ENCODE measurements at places on chromosomes 16 and 17. TPM values are rescaled to one million over a fixed set of nuclear protein-coding genes. Genes with fewer than 3 reads are reported as not detected.

KRTAP9-4 gene
- not detected for total RNA-seq

DNA sequence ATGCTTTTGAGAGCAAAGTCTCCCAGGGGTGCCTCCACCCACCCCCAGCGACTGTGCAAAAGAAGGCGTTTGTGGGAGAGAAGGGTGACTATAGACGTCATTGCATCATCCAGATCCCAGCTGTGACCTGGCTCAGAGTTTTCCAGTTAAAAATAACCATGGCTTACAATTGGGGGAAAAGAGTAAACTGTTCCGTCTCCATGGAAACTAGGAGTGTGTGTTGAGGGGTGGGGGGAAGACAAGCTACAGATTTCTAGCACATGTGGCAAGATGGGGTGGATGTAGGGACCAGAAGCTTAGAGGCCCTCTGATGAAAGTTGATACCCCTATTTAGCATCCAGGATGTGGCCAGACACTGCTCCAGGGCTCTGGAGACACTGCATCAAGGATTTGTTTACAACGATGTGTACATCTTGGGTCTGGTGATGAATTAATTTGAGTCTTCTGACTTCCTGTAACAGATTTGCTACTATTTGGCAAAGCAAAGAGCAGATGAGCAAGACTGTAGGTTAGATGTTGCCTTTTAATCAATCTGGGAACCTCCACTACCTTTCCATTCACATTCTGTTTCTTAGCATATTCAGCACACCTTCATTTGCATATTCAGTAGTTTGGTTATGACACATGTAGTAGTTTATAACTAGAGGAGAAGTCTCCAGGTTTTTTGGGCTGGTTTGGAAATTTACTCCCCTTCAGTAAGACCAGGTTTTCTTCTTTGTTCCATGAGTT, 6.2 kb upstream of the DUSP14 start:
- peaks cover 32% of the 10 kb centered on the region for H3K4me1 ChIP-seq
- no peak overlapping the region for H3K4me3 ChIP-seq
- DNase-seq = no peak
- H3K27me3 ChIP-seq = no peaks in the 10 kb centered on the region

GRCh38 chr17:60303406-60304099, 88.4 kb downstream of the USP32 start:
- H3K36me3 ChIP-seq = peaks cover 22% of the 10 kb centered on the region
- H3K4me1 ChIP-seq = no peaks in the 10 kb centered on the region
- H3K27me3 ChIP-seq = no peaks in the 10 kb centered on the region
- no peak for DNase-seq

SDR42E2 gene
- 0.09 TPM for total RNA-seq

ZP2 gene
- total RNA-seq = not detected

Measured in mesothelial cell of epicardium (in vitro differentiated cells).